Activated T-cell treated with anti-CD3 and anti-CD28 coated beads, Interleukin-2, amount 50 U/mL, for 72 hours (primary cell): ENCODE measurements at places on chromosomes 5 and 9. TPM values are rescaled to one million over a fixed set of nuclear protein-coding genes. Genes with fewer than 3 reads are reported as not detected.

DNA sequence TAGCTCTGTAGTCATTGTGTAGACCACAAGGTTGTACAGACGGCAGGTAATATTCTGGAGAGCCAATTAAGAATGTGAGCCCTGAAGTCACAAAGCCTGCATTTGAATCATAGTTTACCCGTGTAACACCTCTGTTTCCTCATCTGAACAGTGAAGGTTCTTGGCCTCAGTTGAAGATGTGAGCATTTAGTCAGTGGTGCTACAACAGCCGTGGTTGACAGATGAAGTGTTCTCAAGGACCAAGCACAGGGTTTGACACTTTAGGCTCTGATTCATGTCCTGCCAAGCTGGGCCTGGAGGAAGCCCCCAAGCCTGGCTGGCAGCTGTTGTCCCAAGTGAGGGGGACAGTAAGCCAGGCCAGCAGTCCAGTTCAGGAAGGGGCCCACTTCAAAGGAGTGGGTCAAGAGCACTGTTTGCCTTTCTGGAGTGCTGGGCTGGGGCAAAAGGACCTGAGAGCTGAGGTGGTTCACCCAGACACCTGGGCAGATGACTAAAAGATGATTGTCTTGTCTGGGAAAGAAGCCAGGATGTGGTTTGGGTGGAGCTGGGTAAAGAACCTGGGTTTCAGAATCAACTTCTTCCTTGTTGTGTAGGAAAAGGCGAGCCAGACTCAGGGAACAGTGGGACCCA, 20.7 kb downstream of the FAXDC2 start:
- DNase-seq, result peak; percentile 34
- no peaks in the 10 kb centered on the region for H3K27me3 ChIP-seq
- H3K36me3 ChIP-seq, result peaks cover 5% of the 10 kb centered on the region
- peaks cover 41% of the 10 kb centered on the region for H3K4me1 ChIP-seq
- peak overlapping the region; percentile 70 for H3K27ac ChIP-seq

DNA sequence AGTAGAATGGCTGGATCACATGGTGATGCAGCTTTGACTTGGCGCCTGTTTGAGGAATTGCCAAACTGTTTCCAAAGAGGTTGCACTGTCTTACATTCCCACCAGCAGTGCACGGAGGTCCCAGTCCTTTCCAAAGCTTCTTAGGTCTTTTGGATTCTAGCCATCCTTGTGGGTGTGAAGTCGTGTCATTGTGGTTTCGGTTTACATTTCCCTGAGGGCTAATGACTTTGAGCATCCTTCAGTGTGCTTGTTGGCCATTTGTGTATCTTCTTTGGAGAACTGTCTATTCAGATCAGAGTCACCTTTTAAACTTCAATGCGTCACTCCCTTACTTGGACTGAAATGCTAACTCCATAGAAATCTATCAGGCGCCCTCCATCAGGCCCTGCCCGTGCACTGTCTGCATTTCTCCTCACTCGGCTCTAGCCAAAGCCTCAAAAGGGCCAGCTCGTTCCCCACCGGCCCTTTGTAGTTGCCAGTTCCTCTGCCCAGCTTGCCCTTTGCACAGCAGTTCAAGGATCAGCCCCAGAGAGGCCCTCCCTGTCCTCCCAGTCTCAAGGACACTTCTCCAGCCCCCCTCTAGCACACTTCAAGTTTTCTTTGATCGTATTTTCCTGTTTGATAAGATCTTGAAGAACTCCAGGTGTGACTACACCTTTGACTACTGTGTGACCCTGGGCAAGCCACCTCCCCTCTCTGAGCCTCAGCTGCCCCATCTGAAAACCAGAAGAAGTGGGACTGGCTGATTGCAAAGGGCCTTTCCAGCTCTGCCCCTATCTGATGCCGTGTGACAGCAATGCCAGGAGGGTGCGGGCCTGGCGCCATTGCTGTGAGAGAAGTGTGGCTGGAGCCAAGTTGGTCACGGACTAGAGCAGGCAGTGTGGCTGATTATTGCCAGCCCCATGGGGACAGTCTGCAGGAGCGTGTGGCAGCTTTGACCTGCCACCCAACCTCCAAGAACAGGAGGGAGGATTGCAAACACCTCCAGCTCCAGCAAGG, 5.6 kb downstream of the HRH2 start:
- no peak overlapping the region for H3K27ac ChIP-seq
- no peak overlapping the region for H3K4me3 ChIP-seq
- no peak for DNase-seq
- H3K27me3 ChIP-seq, result no peaks in the 10 kb centered on the region
- H3K4me1 ChIP-seq, result peaks cover 83% of the 10 kb centered on the region
- H3K36me3 ChIP-seq, result peaks cover 14% of the 10 kb centered on the region

GRCh38 chr9:98864281-98865174, 57.1 kb downstream of the GALNT12 start:
- H3K4me1 ChIP-seq, result peaks cover 14% of the 10 kb centered on the region
- no peak overlapping the region for H3K27ac ChIP-seq
- no peaks in the 10 kb centered on the region for H3K36me3 ChIP-seq

The FOXD4L4 gene
- 0.16 TPM for total RNA-seq

DNA sequence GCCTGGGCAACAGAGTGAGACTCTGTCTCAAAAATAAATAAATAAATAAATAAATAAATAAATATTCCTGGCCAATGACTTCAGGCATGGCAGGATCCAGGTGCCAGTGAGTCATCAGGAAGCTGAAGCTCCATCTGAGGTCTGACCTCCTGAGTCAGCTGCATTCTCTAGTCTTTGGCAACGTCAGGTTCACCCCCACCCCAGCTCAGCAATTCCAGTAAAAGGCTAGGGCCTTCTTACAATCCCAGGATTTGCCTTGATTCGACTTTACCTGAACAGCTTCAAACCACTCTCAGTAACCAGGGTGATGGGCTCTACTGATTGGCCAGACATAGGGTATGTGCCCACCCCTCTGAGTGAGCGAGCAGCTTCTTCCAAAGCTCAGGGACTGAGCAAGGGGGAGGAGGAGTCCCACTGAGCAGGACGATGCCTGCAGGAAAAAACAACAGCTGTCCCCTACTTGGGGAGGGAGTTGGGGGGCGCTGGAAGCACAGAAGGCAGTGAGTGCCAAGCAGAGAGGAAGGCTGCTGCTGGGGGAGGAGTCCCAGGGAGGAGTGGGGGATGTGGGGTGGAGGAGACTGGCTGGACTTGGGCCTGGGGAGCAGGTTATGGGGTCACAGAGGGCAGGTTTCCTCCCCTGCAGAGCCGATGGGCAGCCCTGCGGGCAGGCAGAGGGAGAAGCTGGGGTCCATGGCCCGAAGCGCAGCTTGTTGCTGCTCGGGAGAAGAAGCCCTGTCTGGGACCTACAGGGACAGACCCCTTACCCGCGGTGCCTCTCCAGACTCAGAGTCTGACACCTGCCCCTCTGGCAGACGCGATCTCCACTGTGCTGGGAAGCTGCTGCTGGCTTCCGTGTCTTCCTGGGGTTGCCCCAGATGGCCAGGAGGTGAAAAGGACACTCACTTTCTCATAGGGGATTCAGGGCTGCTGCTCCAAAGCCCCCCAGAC, 25.9 kb upstream of the UNC5A start:
- H3K27me3 ChIP-seq, result peaks cover 39% of the 10 kb centered on the region
- no peak for DNase-seq
- no peaks in the 10 kb centered on the region for H3K36me3 ChIP-seq
- no peak overlapping the region for H3K27ac ChIP-seq
- no peaks in the 10 kb centered on the region for H3K4me1 ChIP-seq

The SLC6A19 gene
- not detected for total RNA-seq

The MCTP1 gene
- total RNA-seq, result 1.2 TPM

DNA sequence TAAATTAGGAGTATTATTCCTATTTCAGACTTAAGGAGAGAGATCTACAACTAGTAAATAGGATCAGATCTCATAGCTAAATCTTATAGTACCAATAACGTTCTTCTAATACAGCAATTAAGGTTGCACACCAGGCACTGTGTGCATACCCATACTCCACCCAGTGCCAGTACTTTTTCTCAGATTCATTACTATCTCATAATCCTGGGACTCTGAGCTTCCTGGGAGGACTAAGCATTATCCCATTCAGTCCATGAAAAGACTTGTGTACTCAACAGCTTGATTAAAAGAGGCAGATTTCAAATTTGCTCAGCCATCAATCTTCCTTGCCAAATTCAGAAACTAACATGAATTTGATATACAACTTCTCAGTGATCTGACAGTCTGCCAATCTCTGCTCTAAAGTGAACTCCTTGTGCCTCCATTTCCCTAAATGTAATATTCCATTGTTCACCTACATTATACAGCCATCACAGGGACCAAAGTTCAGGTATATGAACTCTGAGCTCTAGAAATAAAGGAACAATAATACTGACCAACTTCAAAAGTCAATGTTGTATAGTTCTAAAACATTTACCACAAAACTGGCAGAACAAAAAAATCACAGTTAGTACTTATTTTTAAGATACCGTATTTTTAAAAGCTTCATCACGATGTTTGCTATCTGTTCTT, 7.2 kb downstream of the STRBP start:
- peaks cover 32% of the 10 kb centered on the region for H3K4me1 ChIP-seq
- H3K4me3 ChIP-seq, result no peak overlapping the region
- H3K36me3 ChIP-seq, result no peaks in the 10 kb centered on the region
- H3K27me3 ChIP-seq, result no peaks in the 10 kb centered on the region
- DNase-seq, result no peak

DNA sequence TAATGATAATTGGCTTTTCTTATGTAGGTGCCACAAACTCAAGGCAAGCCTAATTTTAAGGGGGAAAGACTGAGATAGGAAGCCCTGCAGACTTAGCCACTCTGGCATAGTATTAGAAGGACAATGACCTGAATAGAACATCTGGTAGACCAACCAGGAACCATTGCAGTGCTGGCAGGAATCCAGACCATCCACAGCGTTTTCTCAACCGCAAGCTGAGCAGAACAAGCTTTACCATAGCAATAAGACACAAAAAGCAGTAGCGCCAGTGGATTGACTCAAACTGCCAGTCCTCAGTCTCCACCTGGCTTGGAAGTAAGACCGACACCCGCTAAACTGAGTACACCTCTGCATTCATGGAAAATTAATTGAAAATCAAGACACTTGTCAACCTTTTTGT, 141.3 kb upstream of the LPAR1 start:
- no peak for DNase-seq
- H3K4me3 ChIP-seq, result no peak overlapping the region
- no peak overlapping the region for H3K27ac ChIP-seq
- no peaks in the 10 kb centered on the region for H3K27me3 ChIP-seq
- H3K36me3 ChIP-seq, result no peaks in the 10 kb centered on the region

GRCh38 chr5:138626333-138626944, 51.2 kb upstream of the HSPA9 start:
- no peak overlapping the region for H3K4me3 ChIP-seq
- no peaks in the 10 kb centered on the region for H3K4me1 ChIP-seq
- peaks cover 33% of the 10 kb centered on the region for H3K27me3 ChIP-seq
- no peaks in the 10 kb centered on the region for H3K36me3 ChIP-seq

- no peak overlapping the region for H3K4me3 ChIP-seq
- no peaks in the 10 kb centered on the region for H3K4me1 ChIP-seq
- H3K27me3 ChIP-seq, result peaks cover 16% of the 10 kb centered on the region
- no peak overlapping the region for H3K27ac ChIP-seq
- DNase-seq, result no peak
Measured at GRCh38 chr5:127744241-127744640, 41.0 kb downstream of the CCDC192 start.

The BDP1 gene
- 31.9 TPM for total RNA-seq
